ENCODE measurements at places on chromosomes 5 and 9.
A peak's percentile ranks its signal among the peaks of the same experiment; 100 is the strongest.

DNA sequence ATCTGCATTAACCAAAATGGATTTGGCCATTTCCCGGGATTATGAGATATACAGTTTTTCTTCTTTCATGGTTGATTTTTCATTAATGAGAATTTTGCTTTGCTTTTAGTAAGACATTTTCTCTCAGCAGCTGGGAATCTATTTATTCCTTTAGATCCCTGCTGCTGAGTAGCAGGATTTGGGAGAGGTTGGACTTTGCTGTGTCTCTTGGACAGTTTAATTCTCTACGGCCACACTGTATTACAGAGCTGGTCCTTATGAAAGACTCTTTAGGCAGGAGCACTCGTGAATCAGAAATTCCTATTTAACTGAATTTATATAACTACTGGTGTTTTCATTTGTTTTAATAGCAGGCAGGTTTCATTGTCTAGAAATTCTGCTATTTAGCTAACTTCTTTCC is 1.6 kb downstream of the UNC13B start:
- no peak for DNase-seq

GRCh38 chr5:172049226-172049796 is 42.9 kb upstream of the FBXW11 start:
- no peak for DNase-seq

DNA sequence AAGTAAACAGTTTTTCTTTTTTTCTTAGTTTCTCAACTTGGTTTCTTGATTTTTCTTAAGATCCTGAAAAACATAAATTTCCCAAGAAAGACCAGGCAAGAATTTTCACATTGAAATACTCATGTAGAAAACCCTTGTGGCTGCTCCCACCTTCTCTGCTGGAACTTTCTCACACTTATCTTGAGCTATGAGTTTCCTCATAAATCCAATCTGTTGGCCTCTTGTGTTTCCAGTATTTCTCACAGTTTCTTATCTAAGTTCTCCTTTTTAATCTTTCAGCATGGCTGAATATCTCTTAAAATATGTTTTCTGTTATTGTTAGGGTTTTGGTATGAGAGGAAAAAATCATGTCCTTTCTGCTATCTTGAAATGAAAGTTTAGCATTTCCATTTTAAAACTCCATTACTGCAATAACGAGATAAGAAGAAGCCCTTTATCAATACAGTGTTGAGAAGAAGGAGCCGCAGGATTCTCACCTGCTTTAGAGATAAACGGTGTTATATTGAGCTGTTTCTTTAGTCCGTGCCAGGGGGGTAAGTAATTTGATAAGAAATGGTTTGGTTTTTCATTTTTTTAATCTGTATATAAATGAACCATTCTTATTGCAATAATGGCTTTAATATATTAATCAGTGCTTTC is 89.3 kb downstream of the ALDH1A1 start:
- DNase-seq = no peak

DNA sequence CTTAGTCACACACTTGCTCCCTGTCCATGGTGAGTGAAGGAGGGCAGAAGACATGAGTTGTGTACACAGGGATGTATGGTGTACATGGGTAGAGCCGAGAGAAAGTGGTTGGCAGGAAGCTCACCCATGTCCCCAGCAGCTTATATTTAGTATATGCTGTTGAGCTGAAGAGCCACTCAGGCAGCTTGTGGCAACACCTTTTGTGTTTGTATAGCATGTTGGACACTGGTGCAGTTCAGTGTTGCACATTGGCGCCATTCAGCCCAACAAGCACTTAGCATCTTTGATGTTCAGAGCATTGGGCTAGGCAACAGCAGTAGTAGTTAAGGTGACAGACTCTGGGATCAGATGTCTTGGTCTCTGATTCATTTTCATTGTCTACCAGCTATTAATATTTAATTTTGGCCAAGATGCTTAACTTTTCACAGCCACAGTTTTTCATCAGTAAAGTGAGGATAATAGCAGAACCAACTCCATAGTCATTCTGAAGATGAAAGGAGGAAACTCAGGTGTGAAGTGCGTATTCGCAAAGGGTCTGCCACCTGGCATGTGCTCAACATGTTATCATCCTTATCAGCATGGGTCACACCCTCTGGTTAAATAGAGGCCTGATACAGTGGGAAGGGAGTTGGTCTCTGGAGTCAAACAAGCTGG is 184.8 kb downstream of the NR3C1 start:
- no peak for DNase-seq

DNA sequence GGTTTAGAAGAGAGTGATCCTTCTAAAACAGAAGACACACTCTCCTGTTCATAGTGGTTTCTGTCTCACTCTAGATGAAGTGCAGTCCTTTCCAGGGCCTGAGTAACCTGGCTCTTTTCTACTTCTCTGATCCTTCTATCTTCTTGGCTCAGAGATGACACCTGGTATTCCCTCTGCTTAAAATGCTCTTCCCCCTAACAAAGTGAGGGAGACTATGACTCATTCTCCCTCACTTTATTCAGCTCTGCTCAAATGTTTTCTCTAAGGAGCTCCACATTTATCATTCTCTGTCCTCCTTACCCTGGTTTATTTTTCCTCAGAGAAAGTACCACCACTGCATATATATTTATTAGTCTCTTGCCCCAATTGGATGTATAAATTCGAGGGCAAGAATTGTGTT is 24.6 kb downstream of the TUT7 start:
- DNase-seq = no peak

DNA sequence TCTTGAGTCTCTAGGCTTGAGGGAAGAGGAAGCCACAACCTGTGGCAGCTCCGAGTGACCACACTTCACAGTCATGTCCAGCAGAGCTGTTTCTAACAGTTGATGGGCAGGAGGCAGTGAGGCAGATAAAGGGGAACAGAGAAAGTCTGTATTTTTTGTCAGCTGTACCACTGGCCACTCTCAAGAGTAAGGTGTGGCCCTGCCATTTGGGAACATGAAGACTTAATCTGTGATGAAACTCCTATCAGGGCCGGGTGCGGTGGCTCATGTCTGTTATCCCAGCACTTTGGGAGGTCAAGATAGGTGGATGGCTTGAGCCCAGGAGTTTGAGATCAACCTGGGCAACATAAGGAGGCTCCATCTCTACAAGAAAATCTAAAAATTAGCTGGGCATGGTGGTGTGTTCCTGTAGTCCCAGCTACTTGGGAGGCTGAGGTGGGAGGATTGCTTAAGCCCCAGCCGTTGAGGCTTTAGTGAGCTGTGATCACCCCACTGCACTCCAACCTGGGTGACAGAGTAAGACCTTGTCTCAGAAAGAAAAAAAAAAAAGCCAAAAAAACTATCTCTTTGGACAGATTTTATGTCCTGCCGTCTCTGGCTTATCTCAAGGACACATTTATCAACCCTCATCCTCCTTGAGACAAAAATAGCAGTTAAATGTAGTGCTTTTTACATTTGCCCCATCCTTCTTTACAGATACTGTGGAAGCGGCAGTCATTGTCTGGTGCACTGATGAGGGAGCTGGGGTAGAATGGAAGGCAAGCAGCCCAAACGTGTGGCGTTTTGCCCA is 11.9 kb upstream of the COL15A1 start:
- no peak for DNase-seq

- no peak for DNase-seq
Observed at GRCh38 chr9:113139953-113140352, 10.9 kb upstream of the SLC31A2 start.

GRCh38 chr5:2311851-2312250 is 429.1 kb upstream of the IRX4 start:
- no peak for DNase-seq

GRCh38 chr9:120925535-120926396 is 830 bp downstream of the TRAF1 start:
- no peak for DNase-seq

GRCh38 chr5:172162323-172162986 is 25.6 kb downstream of the STK10 start:
- DNase-seq = no peak

GRCh38 chr9:136567651-136568287 is 21.9 kb upstream of the NOTCH1 start:
- no peak for DNase-seq

GRCh38 chr9:38141746-38142591 is 72.9 kb upstream of the SHB start:
- DNase-seq = no peak

- DNase-seq = no peak
Observed at GRCh38 chr5:39774605-39775004, 349.8 kb upstream of the DAB2 start.

DNA sequence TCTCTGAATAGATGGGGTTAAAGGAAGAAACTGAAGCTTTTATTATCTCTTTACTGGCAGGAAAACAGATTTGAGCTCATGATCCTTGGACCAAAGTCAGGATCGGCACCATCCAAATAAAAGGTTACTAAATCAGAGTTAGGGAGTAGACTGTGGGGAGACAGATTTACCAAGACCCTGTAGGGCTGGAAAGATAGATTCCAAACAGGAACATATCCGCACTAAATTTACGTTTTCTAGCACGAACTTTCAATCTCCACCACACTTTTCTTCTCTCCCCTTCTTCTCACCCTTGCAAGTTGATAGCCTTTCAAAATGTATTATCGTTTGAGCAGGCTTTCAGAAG is 120.0 kb upstream of the HMHB1 start:
- DNase-seq = no peak

DNA sequence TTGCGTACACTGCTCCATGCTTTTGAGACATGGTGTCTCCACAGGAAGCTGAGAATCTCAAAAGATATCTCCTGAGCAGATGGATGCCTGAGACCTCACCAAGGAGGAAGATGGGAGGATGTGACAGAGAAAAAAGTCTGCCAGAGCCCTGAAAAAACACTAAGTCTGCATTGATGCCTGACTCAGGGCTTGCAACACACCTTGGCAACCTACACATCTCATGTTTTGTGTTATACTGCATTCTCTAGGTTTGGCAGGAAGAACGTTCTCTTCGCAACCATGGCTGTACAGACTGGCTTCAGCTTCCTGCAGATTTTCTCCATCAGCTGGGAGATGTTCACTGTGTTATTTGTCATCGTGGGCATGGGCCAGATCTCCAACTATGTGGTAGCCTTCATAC is 19.2 kb downstream of the SLC22A4 start:
- no peak for DNase-seq

DNA sequence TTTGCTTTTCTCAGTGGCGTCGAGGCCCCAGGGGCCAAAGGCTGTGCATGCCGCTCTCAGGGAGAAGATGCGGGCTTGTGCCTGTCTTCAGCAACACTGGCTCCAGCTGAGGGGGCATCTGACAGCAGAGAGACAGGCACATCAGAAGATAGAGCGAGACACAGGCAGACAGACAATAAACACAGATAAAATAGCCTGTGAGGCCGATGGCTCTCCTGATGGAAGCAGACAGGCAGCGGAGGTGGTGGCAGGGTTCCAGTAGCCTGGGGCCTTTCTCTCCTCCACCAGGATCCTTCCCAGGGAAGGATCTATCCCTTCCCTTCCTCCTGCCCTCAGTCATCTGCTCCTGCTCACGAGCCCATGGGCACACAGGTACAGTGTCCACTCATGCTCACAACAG is 16.6 kb upstream of the UNC5A start:
- DNase-seq = no peak

GRCh38 chr9:116549786-116550660 is 137.1 kb upstream of the TRIM32 start:
- no peak for DNase-seq

DNA sequence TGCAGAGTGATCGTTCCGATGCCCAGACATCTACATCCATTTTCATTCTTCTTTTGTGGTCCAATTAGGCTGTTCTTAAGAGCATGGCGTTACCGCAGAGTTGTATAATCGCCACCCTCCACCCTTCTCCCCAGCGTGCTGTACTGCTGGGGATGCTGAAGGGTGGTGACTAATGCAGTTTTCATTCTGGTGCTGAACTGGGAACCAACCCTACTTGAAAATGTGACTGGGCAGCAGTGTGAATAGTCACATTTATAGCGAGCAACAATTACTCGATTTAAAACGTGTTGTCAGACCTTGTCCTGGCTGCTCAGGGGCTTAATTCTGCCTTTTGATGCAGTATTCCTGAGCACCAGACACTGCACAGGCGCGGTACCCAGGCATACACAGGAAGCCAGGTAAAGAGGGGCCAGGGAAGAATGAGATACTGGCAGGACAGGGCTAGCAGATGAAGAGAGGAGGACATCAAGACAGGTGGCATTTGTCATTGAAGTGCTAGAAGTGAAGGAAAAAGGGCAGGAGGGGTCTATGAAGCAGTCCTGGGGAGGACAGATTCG is 719 bp upstream of the ISCA1 start:
- no peak for DNase-seq

GRCh38 chr5:103375350-103375749 is 116.8 kb downstream of the MACIR start:
- no peak for DNase-seq

DNA sequence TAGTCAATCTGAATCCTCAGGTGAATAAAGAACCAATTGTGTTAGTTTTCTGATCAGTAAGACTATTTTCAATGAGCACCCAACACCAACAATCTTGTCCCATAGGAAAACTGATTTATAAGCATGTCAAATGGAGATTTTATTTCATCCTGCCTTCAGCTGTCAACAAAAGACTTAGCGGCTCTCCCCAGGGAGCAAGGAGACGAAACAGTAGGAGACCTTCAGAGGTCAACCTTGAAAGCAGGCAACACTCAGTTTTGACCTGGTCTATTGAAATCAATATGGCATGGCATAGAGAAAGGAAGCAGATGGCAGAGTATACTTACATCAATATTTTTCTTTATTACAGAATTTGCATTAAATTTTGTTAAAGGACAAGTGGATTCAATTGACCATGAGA is 34.1 kb downstream of the ZNF622 start:
- no peak for DNase-seq

- no peak for DNase-seq
Observed at GRCh38 chr5:123227216-123227615, 138.2 kb downstream of the PRDM6 start.

DNA sequence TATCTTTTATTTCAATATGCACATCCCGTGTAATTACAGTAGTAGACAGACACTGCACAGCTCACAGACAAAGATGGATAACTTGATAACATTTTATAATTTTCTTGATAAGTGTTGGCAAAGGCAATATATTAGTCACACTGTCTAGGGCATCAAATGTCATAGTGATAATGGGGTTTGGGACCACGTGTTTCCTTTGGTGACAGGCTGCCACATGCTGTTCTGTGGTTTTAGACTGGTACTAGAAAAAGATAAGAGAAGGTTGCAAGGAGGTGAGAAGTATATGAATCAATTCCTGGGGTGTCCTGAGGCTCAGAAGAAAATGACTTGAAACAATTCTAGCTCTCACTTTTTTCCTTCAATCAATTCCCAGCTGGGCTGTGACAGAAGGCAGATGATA is 258.8 kb upstream of the CHD1 start:
- DNase-seq = no peak

- no peak for DNase-seq
Observed at GRCh38 chr5:157273131-157273556, 7.2 kb downstream of the CYFIP2 start.

DNA sequence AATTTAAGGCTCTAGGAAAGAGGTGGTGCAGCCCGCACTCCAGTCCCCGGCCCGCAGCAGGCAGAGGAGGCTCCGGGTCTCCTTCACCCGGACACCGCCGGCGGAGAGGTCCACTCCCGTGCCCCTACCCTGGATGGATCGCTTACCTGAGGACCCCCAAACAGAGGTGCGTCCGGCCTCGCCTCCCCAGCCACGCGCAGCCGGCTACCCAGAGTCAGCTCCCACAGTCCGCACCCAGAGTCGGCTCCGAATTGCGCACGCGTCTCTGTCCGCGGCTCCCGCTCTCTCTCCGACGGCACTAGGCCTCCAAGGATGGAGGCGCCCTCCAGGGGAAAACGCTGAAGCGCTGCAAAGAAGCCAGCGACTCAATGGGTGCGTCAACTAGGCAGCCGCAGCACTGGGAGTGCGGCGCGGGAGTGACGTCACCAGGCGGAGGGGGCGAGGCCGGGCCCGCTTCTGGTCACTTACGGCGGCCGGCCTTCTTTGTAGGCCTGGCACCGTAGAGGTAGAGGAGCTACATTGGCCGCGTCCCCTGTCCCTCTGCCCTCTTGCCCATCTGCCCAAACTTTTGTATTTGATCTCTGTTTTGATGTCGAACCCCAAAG is at the start of gene ELP1:
TSS of gene ELP1 (minus strand) at position 407 of the 605 bp plus-strand sequence. CDS start 2,978 bp downstream, outside the sequence.
- DNase-seq = peak; percentile 86
